Kidney (tissue), 22 donors: ENCODE measurements at places on chromosomes 11 and 22. TPM values are rescaled to one million over a fixed set of nuclear protein-coding genes. Genes with fewer than 3 reads are reported as not detected.

GRCh38 chr11:35145271-35145670, 6.3 kb downstream of the CD44 start:
- DNase-seq, result no peak

GRCh38 chr11:35126000-35126878, 12.7 kb upstream of the CD44 start:
- DNase-seq, result no peak

DNA sequence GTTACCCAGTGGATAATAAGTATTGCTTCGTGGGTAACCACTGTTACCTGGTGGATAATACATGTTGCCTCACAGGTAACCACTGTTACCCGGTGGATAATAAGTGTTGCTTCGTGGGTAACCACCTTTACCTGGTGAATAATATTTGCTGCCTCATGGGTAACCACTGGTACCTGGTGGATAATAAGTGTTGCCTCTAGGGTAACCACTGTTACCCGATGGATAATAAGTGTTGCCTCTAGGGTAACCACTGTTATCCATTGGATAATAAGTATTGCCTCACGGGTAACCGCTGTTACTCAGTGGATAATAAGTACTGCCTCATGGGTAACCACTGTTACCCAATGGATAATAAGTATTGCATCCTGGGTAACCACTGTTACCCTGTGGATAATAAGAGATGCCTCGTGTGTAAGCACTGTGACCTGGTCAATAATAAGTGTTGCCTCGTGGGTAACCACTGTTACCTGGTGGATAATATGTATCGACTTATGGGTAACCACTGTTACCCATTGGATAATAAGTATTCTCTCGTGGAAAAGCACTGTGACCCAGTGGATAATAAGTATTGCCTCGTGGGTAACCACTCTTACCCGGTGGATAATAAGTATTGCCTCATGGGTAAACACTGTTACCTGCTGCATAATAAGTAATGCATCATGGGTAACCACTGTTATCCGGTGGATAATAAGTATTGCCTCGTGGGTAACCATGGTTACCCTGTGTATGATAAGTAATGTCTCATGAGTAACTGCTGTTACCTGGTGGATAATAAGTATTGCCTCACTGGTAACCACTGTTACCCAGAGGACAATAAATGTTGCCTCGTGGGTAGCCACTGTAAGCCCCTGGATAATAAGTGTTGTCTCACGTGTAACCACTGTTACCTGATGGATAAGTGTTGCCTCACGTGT, 20.1 kb upstream of the NXPE4 start:
- no peak for DNase-seq

DNA sequence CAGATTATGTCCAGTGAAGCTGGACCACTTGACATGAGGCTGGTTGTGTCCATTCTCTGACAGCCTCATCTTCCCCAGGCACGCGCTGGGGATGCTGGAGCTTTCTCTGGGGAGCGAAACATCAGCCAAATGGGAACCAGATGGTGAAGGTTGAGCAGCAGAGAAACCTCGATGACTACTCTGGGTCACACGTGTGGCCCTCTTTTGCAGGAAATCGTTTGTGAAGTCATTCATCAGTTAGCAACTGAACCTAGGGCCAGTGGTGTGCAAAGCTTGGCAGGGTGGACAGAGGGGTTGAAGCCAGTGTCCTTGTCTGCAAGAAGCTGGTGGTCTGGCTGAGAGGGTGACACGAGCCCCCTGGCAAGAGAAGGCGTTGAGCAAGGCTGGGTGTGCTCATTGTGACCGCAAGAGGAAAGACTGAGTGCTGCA, 109.8 kb downstream of the ZBTB16 start:
- DNase-seq, result no peak

GRCh38 chr11:126345283-126345682, 10.2 kb upstream of the ST3GAL4 start:
- no peak for DNase-seq

GRCh38 chr11:776561-777287, 563 bp downstream of the GATD1 start:
- DNase-seq, result peak; percentile 58

GRCh38 chr11:64355078-64355940, 3.7 kb upstream of the RPS6KA4 start:
- DNase-seq, result peak; percentile 81

DNA sequence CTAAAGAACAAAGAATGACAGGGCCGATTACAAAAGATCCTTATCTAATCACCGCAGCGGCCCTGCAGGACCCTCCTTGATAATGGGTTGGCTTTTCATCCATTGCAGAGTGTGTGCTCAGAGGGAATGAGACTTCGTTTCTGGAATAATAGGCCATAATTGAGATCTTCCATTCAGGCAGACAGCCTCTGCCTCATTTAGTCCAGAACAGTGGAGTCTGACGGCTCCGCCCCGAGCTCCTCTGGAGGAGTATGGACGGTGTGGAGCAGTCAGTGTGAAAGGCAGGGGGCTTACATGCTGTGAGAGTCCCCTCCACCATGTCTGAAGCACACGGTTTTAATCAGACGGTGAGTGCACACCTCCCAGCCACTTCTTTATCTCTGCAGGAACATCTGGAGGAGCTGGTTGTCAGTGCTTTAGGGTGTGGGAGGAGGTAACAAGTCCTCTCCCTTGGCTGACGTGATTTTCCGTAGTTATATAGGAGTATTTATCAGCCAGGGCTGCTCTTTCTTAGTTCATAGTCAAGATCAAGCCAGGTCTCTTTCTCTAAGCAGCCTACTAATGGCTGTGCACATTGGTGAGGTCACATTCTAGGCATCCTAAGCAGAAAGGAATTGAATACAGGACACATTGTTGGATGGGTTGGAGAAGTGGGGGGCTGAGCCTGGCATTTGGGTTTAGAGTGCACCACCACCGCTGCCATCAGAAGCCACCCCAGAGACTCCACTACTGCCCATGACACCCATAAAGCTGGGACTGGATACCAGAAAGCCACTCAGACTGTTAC, 1477.9 kb downstream of the TBC1D22A start:
- no peak for DNase-seq

SLC43A3 gene
- 39.8 TPM for total RNA-seq

SPA17 gene
- 10.7 TPM for total RNA-seq

CRYBB3 gene
- not detected for total RNA-seq

C11orf52 gene
- total RNA-seq, result 27.8 TPM
